Amniotic stem cell (primary cell): ENCODE measurements at places on chromosomes 3 and 15.
A peak's percentile ranks its signal among the peaks of the same experiment; 100 is the strongest.

GRCh38 chr3:45309876-45310275 is 78.5 kb upstream of the LARS2 start:
- DNase-seq = no peak

DNA sequence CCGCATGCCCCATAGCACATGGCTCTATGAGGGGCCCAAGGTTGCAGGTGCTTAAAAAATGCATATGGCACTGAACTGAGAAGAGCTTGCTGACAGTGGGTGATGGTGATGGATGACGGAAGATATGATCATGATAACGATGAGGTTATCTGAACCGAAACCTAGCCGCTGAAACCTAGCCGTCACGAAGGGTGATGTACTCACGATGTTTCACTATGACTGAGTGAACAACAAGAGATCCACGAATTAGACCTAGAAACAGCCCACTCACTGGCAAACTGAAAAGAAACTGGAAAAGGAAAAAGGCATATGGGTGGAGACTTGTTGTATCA is 57.6 kb upstream of the BCL6 start:
- no peak for DNase-seq

DNA sequence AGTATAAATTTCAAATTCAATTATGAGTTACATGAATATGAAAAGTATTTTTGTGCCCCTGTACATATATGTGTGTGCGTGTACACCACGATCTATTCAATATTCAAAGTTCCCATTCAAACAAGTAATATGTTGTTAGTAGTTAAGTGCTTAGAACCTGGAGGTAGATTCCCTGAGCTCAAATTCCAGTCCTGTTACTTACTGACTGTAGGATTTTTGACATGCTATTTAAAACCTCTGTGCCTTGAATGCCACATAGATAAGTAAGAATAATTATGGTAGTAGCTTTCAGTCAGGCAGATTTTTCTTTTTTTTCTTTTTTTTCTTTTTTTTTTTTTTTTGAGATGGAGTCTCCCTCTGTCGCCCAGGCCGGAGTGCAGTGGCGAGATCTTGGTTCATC is 53.3 kb upstream of the CMSS1 start:
- no peak for DNase-seq

- DNase-seq = no peak
These were observed 32.1 kb downstream of the SLC22A14 start for GRCh38 chr3:38314112-38314763.

DNA sequence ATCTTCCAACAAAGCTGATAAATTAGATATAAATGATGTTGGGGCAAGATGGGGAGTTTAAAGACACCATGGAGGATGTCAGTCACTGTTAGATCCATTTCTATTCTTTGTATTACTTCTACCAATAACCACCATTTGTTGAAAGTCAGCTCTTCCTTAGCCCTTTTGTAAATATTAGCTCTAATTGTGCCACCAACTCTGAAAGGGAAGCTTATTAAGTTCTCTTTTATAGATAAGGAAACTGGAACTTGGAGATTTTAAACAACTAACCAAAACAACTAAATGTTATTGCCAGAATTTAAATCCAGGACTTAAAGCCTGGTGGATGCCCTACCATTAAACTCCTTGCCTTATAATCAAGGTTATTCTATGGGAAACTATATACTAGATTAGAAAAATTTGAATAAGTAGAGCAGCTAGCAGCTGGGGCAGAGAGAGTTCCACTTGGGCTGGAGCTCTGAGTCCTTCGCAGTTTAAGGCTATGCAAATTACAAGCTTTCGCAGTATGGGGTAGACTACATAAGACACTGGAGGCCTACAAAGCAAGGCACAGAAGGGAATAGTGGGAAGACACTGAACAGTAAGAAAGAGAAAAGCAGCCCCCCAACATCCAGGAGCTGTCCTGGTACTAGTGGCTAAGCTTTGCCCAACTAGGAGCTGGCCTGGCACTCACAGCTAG is 52.6 kb downstream of the TM4SF18 start:
- DNase-seq = no peak

GRCh38 chr15:57686657-57687056 is 19.9 kb upstream of the POLR2M start:
- no peak for DNase-seq

GRCh38 chr3:65675011-65675410 is 363.7 kb downstream of the MAGI1 start:
- DNase-seq = no peak

- no peak for DNase-seq
These were observed 53.4 kb downstream of the BTLA start for GRCh38 chr3:112445839-112446238.

DNA sequence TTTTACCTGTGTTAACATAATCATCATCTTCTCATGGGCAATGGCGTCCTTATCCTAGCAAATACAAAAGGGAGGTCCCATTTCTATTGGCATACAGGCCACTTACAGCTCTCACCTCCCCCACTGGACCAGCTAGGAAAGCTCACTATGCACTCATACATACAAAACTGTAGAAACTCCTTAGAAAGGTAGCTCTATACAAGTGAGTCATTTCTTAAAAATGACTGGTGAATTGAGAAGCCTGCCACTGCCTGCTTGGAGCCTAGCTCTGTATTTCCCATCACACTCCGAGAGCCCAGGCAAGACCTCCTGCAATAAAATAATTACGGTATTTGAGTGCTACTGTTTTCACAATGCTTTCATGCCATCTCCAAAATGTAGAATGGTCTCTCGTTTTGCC is 321.8 kb downstream of the ULK4 start:
- no peak for DNase-seq

DNA sequence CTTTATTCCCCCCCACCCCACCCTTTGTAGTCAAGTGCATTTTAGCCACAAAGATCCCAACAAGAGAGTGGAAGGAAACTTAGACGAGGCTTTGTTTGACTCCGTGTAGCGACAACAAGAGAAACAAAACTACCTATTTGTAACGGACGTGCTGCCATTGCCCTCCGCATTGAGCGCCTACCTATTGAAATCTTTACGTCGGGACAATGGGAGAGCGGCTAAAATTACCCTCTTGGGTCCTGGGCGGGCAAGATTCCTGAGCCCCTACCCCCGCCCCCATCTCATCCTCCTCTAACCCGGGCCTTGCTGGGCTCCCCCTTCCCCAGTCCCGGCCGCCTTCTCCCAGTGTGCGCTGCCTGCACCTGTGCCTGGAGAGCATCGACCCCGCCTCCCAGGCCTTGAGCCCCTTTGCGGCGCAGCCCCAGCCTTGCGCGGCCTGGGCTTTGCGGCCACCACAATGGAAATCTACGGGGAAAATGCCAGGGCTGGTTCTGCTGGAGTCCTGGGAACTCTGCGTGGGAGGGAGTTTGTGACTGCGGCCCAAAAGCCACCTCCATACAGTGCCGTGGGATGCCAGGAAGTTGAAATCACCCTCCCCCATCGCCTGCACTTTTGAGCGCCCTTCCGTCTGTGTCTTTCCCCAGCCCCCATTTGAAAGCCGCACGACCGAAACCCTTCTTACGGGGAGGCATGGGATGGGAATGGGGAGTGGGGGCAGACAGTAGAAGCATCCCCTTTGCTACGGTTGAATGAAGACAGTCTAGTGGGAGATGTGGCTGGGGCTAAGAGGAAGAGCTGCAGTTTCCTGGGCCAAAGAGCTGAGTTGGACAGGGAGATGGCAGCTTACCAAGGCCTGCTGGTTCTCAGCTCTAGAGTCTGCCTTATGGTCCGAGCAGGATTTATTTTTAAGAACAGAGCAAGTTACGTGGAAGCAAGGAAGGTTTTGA is 1.1 kb upstream of the SOX2 start:
- DNase-seq = no peak

- DNase-seq = no peak
These were observed 27.9 kb upstream of the APEH start for GRCh38 chr3:49646236-49646635.

GRCh38 chr3:15204005-15204404 is 2.0 kb upstream of the CAPN7 start:
- no peak for DNase-seq

DNA sequence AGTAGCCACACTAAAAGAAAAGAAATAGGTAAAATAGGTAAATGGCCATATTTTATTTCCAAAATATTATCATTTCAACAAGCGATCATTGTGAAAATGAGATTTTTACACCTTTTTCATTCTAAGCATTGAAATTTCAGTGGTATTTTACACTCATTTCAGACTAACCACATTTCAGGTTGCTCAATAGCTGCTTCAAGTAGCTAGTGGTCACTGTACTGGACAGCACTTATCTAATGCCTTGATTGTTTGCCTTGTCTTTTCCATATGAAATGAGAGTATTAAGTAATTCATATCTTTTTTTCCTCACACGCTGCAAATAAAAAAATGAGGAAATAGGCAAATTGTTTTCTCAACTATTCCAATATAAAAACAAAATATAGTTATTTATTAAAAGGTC is 332.8 kb downstream of the NLGN1 start:
- no peak for DNase-seq

DNA sequence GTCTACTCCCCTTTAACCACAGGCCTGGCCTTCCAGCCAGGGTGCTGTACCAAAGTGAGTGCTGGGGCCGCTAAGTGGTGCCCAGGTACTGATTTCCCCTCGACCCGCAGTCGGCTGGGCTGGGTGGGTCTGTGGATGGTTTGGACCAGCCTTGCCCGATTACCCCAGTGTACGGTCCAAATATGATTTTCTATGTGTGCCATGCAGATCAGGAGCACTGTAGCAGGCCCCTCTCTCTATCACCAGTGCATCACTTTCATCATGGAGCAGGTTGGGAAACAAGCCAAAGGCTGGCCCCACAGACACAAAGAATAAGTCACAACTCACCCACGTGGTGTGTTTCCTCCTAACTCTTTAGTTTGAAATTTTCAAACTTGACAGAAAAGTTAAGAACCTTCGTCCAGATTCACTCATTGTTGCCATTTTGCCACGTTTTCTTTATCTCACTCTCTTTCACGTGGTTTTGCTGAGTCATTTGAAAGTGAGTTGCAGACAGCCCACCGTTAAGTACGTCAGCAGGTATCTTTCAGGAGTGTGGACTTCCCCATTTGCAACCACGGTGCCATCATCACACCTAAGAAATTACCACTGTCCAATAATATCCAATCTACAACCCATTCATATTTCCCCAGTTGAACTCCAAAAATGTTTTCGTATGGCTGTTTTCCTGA is 37.0 kb downstream of the ZNF710 start:
- DNase-seq = no peak

GRCh38 chr3:70486414-70487017 is 174.1 kb upstream of the MDFIC2 start:
- no peak for DNase-seq

- DNase-seq = no peak
These were observed 20.2 kb downstream of the HDAC11 start for GRCh38 chr3:13500133-13500885.

GRCh38 chr15:41894791-41895463 is 1.1 kb upstream of the SPTBN5 start:
- no peak for DNase-seq

DNA sequence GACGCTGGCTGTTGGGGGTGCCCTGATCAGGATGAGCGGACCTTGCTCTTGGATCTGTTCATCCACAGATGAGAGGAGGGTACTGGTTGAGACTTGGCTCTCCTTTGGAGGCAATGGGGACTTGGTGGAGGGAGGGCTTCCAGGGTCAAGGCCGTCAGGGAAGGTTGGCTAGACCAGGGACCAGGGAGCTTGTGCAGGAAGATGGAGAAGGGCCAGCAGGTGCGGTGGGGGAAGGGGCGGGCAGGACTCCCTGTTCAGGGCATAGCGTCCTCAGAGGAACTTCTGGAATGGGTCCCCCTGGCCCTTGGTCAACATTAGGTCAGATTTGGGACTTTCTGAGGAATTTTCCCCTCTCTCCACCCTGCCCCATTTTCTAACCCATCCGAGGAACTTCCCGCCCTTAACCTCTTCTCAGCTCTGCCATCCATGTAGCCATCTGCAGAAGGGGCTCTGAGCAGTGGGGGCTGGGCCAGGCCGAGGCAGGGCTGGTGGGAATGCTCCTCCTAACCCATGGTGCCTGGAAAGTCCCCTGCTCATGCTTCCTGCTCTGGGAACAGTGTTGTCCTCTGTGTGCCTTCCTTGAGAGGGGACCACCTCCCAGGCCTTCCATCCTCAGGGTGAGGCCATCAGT is 11.5 kb downstream of the SNX33 start:
- DNase-seq = no peak

GRCh38 chr3:122680475-122681283 is at the start of gene PARP14:
TSS of gene PARP14 (plus strand) at chr3:122680839. CDS start at chr3:122680884, 45 bp downstream.
- peak; percentile 33 for DNase-seq

GRCh38 chr3:9732080-9732739 is 675 bp downstream of the BRPF1 start:
- DNase-seq = no peak

- no peak for DNase-seq
These were observed 43.8 kb upstream of the SLC6A6 start for GRCh38 chr3:14358426-14359211.

- no peak for DNase-seq
These were observed 23.8 kb downstream of the NANOGP8 start for GRCh38 chr15:35061161-35061824.

DNA sequence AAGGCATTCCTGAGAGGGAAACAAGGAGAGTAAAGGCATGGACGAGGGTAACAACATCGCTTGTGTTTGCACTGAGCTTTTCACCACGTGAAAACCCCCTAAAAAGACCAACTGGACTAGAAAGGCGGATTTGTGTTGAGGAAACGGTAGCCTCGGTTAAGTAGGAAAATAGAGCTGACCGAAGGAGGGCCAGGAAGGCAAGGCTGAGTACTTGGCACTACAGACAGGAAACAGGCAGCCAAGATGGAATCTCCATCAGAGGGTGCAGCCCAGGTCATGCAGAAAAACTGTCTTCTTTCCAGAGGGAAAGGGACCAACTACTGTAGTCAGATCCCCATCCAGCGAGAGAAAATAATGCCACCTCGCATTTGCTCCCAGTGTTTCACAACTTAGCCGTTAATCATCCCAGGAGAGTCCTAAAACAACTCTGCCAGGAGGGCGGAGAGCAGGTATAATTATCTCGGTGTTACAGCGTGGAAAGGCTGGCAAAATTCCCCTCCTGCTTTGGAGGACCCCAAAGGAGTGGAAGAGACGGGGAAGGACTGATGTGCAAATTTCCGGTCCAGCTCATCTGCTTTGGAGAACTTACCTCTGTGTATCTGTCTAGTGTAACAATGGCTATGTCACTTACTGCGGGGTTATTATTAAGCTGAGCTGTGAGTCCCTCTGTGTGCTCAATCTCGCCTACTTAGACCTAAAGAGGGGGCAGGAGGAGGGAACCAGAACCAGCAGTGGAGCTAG is 77.2 kb downstream of the MYO1E start:
- DNase-seq = no peak

- DNase-seq = no peak
These were observed 18.3 kb upstream of the FOXP1 start for GRCh38 chr3:71601811-71602210.

- DNase-seq = no peak
These were observed 36.0 kb downstream of the USP13 start for GRCh38 chr3:179688850-179689249.

DNA sequence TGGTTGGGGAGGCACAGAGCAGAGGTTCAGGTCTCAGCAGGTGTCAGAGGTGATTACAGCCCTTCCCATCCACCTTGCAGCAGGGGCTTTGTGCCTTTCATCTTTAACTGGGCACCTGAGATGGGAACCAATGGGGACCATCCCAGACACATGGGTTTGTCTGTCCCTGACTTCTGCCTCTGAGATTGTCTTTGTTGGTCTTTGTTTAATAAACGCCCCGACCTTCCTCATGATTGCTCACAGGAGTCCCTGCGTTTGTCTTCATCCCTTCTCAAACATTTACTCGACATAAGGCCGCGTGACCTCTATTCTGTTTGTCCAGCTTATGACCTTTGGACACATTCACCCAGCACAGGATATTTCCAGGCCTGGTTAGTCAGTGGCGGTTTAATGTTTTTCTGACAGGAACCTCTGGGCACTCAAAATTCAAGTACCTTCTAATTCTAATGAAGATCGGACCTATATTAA is 5.9 kb downstream of the ZSCAN2 start:
- no peak for DNase-seq
